ENCODE measurements at places on chromosomes 16 and 17.

DNA sequence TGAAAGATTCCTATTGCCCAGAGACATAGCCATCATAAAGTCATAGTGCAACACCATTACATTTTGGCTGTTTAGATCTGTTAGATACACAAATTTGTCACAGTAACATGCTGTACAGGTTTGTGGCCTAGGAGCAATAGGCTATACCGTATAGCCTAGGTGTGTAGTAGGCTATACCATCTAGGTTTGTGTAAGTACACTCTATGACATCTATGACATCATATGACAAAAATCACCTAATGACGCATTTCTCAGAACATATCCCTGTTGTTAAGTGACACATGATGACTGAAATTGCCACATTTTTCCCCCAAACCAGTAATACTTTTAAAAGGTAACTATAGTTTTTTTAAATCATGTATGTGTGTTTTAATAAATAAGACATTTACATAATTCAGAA lies 43.3 kb downstream of the NLK start:
- no peak for DNase-seq

- no peak for DNase-seq
Observed at GRCh38 chr17:13287226-13287625, 269.4 kb upstream of the ELAC2 start.

DNA sequence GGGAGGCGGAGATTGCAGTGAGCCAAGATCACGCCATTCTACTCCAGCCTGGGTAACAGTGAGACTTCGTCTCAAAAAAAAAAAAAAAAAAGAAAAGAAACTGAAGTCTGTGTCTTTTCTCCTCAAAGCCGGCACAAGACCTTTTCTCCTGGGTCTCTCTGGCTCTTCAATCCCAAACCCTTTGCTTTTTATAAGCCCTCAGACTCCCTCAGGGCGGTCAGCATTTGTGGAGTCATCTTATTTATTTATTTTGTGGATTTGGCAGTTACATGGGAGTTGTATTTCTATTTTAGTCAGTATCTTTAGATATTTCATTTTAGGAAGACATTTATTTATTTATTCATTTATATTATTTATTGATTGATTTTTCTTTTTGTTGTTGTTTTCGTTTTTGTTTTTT lies 57.7 kb upstream of the MAP3K14 start:
- DNase-seq = no peak

GRCh38 chr16:1258906-1259759 lies 3.3 kb downstream of the TPSD1 start:
- no peak for DNase-seq

- DNase-seq = no peak
Observed at GRCh38 chr16:17408955-17409441, 61.8 kb downstream of the XYLT1 start.

GRCh38 chr16:47920709-47921108 lies 235.1 kb downstream of the ABCC12 start:
- DNase-seq = no peak

- DNase-seq = no peak
Observed at GRCh38 chr16:1141191-1141590, 11.7 kb upstream of the CACNA1H start.

GRCh38 chr16:57804111-57804837 lies 2.0 kb upstream of the KIFC3 start:
- DNase-seq = no peak

DNA sequence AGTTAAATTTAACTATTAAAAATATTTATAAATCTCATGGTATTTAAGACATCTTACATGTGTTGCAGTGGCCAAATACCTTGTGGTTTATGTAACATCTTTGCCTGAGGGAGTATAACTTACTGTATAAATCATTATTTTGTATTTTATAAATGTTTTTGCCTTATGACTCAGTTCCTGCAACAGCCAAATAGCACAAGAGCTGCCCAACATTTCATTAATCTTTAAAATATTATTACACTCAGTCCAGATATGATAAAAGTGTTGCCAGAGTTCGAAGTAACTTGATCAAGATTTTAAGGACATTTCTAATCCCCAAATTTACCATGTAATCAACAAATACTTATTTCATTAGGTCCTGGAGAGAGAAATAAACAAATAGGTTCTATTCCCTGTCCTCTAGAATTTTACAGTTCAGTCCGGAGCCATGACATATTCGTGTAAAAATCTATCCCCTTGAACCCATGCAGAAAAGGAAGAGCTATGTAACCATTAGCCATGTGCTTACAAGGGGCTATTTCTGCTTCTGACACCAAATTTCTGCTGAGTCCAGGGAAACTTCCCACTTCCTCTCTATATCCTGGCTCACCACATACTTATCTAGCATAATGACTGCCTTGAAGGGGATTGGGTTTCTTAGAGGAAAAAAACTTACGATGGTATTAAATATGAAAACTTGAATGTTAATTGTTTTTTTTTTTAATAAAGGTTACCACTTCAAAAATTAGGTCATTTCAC lies 44.0 kb downstream of the IRX6 start:
- DNase-seq = no peak

DNA sequence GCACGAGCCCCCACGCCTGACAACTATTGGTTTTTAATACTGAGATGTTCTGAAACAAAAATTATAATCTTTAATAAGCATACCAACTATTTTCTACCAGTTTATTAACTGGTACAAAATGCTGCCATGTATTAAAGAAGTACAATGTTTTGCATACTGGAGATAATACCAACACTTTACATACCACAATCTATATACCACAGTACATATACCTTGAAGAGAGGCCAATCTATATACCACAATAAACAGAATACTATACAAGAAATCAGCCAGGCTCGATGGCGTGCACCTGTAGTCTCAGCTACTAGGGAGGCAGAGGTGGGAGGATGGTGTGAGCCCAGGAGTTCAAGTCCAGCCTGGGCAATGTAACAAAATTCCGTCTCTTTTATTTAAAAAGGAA lies 9.9 kb downstream of the GPATCH8 start:
- DNase-seq = no peak

DNA sequence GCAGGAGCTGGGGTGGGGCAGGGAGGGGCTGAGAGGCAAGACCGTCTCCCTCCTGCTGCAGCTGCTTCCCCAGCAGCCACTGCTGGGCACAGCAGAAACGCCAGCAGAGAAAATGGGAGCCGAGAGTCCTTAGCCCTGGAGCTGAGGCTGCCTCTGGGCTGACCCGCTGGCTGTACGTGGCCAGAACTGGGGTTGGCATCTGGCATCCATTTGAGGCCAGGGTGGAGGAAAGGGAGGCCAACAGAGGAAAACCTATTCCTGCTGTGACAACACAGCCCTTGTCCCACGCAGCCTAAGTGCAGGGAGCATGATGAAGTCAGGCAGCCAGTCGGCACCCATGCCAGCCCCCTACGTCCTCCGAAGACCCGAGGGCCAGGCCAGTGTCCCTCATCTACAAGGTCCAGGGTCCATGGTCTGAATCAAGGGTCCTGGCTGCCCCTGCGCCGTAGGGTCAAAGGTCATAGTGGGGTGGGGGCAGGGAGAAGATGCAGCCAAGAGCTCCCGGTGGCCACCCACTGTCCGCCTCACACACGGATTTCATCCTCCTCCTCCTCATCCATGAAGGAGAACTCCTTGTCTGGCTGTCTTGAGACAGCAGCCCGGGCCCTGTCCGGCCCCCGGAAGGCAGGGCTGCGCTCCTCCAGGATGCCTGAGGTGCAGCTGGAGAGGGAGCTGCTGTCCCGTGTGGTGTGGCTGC lies 23.4 kb upstream of the CPSF4L start:
- no peak for DNase-seq

DNA sequence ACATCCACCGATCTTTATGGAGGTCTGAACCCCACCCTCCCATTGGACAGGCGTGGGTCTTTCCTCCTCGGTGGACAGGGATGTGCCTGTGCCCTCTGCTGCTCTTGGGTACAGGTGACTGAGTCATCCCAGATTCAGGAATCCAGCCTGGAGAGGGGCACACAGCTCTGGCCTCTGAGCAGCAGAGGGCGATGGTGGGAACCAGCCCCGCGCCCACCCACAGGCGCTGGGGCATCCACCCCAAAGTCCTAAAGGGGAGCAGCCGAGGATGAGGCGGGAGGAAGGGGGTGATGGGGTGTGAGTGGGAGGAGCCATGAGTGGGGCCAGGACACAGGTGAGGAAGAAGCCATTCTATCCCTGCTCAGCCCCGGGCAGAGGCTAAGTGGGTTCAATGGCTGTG lies 35.0 kb downstream of the ENGASE start:
- DNase-seq = no peak

- DNase-seq = no peak
Observed at GRCh38 chr17:8318010-8318935, 8.2 kb downstream of the ARHGEF15 start.

DNA sequence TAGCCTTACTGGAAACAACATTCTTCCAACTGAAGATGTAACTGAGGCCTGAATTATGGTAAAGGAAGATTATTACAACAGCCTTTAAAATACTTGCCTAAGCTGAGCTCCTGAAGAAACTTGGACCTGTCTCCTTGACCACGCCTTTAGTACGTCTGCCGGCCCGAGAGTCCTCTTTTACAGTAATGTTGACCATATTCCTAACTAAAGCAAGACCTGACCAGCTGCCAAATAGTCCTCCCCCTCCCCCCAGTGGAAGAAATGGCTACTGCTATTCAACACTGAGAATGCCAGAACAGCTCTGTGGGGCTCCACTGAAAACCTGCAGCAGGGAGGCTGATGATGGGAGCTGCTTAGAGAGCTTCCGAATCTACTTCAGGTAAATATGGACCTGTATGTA lies 12.6 kb upstream of the FOXJ1 start:
- no peak for DNase-seq

GRCh38 chr16:85735225-85735635 lies 15.7 kb downstream of the C16orf74 start:
- no peak for DNase-seq

DNA sequence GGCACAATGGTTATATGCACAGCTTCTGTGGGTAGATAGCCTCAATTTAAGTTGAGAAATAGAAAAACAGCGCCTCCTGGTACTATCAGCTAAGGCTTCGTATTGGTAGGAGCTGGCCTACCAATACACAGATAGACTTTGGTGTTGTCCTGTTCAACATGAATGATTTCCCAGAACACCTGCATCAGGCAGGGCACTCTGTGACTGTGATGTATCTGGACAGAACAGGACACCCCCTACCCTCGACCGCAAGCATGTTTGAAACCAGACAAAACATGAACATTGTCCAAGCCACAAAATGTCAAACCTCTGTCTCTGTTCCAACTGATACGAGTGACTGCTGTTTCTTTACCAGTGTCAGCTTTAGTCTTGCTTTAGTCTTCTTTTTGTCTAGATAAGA lies 144.9 kb downstream of the HAPSTR1 start:
- no peak for DNase-seq

DNA sequence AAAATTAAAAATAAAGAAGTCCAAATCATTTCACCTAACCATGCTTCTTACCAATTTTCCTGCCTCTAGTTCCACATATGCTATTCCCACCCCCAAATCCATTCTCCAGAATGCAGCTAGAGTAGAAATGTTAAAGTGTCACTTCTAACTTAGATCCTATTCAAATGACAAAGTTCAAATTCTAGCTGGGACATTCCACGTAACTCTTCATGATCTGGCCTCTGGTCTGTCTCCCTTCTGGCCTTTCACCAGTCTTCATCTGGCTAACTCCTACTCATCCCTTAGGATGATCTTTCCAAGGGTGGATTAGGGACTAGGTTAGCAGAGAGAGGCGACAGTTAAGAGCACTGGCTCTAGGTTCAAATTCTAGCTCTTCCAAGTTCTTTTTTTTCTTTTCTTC lies 97.9 kb downstream of the TRIM37 start:
- no peak for DNase-seq

DNA sequence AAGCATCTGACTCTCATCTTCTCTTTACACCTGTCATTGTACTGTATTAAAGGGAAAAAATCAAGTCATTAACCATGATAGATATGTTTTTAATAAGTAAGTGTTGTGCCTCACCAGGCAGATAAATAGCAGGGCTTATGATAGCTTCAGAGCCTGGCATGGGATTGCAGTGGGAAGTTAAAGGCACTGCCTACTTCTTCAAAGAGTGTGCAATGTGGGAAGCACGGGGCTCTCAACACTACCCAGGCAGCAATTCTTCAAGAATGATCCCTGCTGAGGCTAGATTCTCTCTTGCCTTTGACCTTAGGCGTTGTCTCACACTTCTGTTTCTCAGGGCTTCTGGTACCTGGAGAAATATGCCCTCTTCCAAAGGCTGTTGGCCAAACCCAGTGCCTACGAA lies 297.3 kb downstream of the MAF start:
- DNase-seq = no peak

GRCh38 chr16:54268340-54268739 lies 18.2 kb downstream of the IRX3 start:
- DNase-seq = no peak

GRCh38 chr17:54947396-54947795 lies 21.1 kb downstream of the COX11 start:
- no peak for DNase-seq

GRCh38 chr16:70416748-70417616 lies 21.9 kb downstream of the ST3GAL2 start:
- DNase-seq = no peak
